ENCODE measurements at places on chromosomes 16 and 17. TPM values are rescaled to one million over a fixed set of nuclear protein-coding genes. Genes with fewer than 3 reads are reported as not detected.

The DHRS7C gene
- total RNA-seq: not detected

The PIRT gene
- not detected for total RNA-seq

The TGFB1I1 gene
- 1.2 TPM for total RNA-seq

The NPB gene
- 0.28 TPM for total RNA-seq

- no peak overlapping the region for H3K27ac ChIP-seq
- no peaks in the 10 kb centered on the region for H3K36me3 ChIP-seq
- no peak for DNase-seq
- H3K4me1 ChIP-seq: no peaks in the 10 kb centered on the region
- no peak overlapping the region for H3K4me3 ChIP-seq
- H3K27me3 ChIP-seq: no peaks in the 10 kb centered on the region
Observed at GRCh38 chr16:54687043-54687899, 243.4 kb upstream of the IRX5 start.

- no peaks in the 10 kb centered on the region for H3K4me1 ChIP-seq
- H3K4me3 ChIP-seq: no peak overlapping the region
- H3K27me3 ChIP-seq: no peaks in the 10 kb centered on the region
- no peak overlapping the region for H3K27ac ChIP-seq
- DNase-seq: no peak
Observed at GRCh38 chr17:72771734-72772133, 320.8 kb downstream of the SLC39A11 start.

DNA sequence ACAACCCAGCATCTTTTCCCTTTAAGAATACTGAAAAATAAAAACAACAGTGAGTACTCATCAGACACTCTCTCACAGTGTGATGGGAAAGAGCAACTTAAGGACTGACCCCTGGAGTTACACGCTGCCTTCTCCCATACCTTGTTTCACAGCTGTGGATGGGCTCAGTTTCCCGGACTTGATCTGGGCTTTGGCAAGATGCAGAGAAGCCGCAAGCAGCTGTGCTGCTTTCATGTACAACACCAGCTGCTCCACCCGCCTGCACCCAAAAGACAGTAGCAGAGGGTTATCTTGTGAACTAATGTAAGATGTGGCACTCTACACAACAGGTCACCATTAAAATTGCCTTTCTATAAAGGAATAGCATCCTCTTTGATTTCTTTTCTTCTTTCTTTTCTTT lies 32.7 kb upstream of the ALDH3A1 start:
- peaks cover 13% of the 10 kb centered on the region for H3K36me3 ChIP-seq
- H3K27ac ChIP-seq: no peak overlapping the region
- no peak for DNase-seq
- no peaks in the 10 kb centered on the region for H3K27me3 ChIP-seq
- H3K4me1 ChIP-seq: no peaks in the 10 kb centered on the region

- peaks cover 4% of the 10 kb centered on the region for H3K36me3 ChIP-seq
- no peak overlapping the region for H3K4me3 ChIP-seq
- H3K4me1 ChIP-seq: peaks cover 1% of the 10 kb centered on the region
- H3K27ac ChIP-seq: no peak overlapping the region
- peaks cover 3% of the 10 kb centered on the region for H3K27me3 ChIP-seq
- DNase-seq: no peak
Observed at GRCh38 chr16:88192601-88193000, 190.2 kb upstream of the ZNF469 start.

- H3K4me3 ChIP-seq: peak overlapping the region; percentile 71
- peaks cover 17% of the 10 kb centered on the region for H3K36me3 ChIP-seq
- peaks cover 69% of the 10 kb centered on the region for H3K4me1 ChIP-seq
- H3K27me3 ChIP-seq: no peaks in the 10 kb centered on the region
- peak overlapping the region; percentile 97 for H3K27ac ChIP-seq
- DNase-seq: no peak
Observed at GRCh38 chr16:84514295-84514873, 9.9 kb upstream of the MEAK7 start.

DNA sequence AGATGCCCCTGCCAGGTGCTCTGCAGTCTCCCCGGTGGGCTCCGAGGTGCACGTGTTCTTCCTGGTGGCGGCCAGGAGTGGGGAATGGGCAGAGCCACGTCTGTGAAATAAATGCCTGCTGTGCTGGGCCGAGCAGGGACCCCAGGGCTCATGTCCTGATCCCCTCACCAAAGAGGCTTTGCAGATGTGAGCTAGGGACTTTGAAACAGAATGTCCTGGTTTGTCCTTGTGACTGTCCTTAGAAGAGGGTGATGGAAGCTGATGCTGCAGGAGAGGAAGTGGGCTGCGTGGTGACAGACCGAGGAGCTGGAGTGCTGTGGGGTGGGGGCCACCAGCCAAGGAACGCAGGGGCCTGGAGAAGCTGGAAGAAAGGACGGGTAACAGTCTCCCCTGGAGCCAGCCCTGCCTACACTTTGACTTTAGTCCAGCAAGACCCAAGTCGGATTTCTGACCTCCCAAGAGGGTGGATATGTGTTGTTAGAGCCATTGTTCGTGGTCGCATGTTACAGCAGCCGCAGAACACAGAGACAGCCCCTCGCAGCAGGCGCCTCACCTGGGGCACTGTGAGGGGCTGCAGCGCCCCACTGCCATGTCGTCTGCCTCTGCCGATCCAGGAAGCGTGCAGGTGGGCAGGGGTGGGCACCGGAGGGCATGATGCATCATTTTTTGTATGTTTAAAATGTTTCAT lies 217.9 kb upstream of the CIBAR2 start:
- no peaks in the 10 kb centered on the region for H3K36me3 ChIP-seq
- H3K27me3 ChIP-seq: peaks cover 15% of the 10 kb centered on the region
- no peak overlapping the region for H3K4me3 ChIP-seq
- no peak overlapping the region for H3K27ac ChIP-seq
- no peak for DNase-seq

DNA sequence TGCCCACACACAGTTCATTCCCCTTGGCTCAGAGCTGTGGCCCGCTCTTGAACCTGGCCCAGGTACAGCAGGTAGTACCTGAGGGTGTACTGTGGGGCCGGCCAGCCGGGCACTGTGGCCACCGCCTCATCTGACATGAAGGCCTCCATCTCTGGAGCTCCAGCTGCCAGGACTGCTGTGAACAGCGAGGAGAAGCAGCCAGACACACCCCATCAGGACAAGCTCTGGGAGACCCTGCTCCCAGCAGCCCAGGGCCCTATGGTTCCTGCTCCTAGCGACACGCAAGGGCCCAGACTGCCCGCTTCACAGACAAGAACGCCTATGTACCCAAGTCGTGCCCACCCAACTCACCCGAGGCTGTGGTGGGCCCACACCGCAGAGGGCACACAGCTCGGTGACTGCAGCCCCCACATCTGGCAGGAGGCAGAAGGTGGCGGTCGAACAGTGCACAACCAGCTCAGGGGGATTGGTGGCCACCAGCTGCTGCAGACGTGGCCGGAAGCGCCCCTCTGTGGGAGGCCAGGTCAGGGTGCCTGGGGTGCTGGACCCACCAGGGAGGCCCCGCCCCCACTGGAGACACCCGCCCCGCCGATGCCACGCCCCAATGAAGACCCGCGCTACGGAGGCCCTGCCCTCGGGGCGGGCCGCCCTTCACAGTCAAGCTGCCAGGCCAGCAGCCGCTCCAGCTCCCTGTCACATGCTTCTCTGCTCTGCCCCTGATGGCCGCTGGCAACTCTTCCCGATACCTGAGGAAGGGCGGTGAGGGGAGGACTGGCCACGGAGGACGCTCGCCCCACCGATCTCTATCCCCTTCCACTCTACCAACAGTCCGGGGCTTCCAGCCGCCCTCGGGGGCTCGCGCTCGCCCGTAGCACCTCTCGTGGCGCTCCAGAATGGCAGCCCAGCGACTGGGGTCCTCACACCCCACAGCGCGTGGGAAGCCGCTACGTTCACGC lies 1.1 kb upstream of the STUB1 start:
- H3K27me3 ChIP-seq: peaks cover 4% of the 10 kb centered on the region
- peak overlapping the region; percentile 26 for H3K27ac ChIP-seq
- peak; percentile 54 for DNase-seq
- H3K4me1 ChIP-seq: peaks cover 12% of the 10 kb centered on the region

DNA sequence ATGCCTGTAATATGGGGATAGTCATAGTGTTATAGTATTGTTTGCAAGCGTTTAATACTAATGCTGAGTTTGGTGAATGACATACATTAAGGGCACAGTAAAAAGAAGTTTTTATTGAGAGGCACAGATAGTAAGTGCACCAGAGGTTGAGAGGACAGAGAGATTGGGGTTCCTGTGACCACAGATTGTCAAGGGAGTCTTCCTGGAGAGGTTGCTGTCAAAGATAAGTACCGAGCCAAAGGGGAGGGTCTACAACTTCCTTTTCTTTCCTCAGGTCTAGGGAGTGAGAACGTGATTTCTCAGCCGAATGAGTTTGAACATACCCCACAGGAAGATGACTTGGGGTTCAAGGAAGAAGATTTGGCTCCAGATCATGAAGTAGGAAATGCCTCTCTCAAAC lies 1.8 kb downstream of the ZNF48 start:
- no peak overlapping the region for H3K27ac ChIP-seq
- H3K36me3 ChIP-seq: peaks cover 28% of the 10 kb centered on the region
- no peaks in the 10 kb centered on the region for H3K27me3 ChIP-seq
- DNase-seq: no peak

GRCh38 chr16:15907863-15908478 lies 19.6 kb upstream of the CEP20 start:
- H3K36me3 ChIP-seq: no peaks in the 10 kb centered on the region
- H3K27me3 ChIP-seq: no peaks in the 10 kb centered on the region
- H3K27ac ChIP-seq: no peak overlapping the region
- peak; percentile 24 for DNase-seq
- no peak overlapping the region for H3K4me3 ChIP-seq
- peaks cover 17% of the 10 kb centered on the region for H3K4me1 ChIP-seq

Data from activated T-helper 2 cell treated with anti-CD3 and anti-CD28 coated beads, Interferon-gamma antibody, Interleukin-2, Interleukin-4, amounts not matched to agents 10 μg/mL and 5 μg/mL and 100 μg/mL, durations not matched to agents 14 hours and 24 hours and 36 hours (primary cell).